Activated B cell treated with CpG ODN at 0.5 μM for 24 hours (primary cell): ENCODE measurements at places on chromosomes 7 and 10.
A peak's percentile ranks its signal among the peaks of the same experiment; 100 is the strongest.

- no peaks in the 10 kb centered on the region for H3K27me3 ChIP-seq
- H3K4me3 ChIP-seq: no peak overlapping the region
- no peaks in the 10 kb centered on the region for H3K4me1 ChIP-seq
- H3K36me3 ChIP-seq: no peaks in the 10 kb centered on the region
Observed at GRCh38 chr10:108638225-108638624, 1285.1 kb downstream of the XPNPEP1 start.

- H3K4me1 ChIP-seq: no peaks in the 10 kb centered on the region
- no peak for DNase-seq
- no peaks in the 10 kb centered on the region for H3K36me3 ChIP-seq
- H3K4me3 ChIP-seq: no peak overlapping the region
Observed at GRCh38 chr7:46880508-46881196, 701.3 kb downstream of the TNS3 start.

- no peak for DNase-seq
- H3K27me3 ChIP-seq: peaks cover 8% of the 10 kb centered on the region
- H3K27ac ChIP-seq: no peak overlapping the region
- no peaks in the 10 kb centered on the region for H3K36me3 ChIP-seq
Observed at GRCh38 chr7:106187613-106188350, 75.7 kb upstream of the SYPL1 start.

- no peak overlapping the region for H3K4me3 ChIP-seq
- DNase-seq: no peak
- no peaks in the 10 kb centered on the region for H3K4me1 ChIP-seq
- no peaks in the 10 kb centered on the region for H3K36me3 ChIP-seq
- H3K27ac ChIP-seq: no peak overlapping the region
Observed at GRCh38 chr10:47371629-47372485, 12.2 kb downstream of the ZNF488 start.

DNA sequence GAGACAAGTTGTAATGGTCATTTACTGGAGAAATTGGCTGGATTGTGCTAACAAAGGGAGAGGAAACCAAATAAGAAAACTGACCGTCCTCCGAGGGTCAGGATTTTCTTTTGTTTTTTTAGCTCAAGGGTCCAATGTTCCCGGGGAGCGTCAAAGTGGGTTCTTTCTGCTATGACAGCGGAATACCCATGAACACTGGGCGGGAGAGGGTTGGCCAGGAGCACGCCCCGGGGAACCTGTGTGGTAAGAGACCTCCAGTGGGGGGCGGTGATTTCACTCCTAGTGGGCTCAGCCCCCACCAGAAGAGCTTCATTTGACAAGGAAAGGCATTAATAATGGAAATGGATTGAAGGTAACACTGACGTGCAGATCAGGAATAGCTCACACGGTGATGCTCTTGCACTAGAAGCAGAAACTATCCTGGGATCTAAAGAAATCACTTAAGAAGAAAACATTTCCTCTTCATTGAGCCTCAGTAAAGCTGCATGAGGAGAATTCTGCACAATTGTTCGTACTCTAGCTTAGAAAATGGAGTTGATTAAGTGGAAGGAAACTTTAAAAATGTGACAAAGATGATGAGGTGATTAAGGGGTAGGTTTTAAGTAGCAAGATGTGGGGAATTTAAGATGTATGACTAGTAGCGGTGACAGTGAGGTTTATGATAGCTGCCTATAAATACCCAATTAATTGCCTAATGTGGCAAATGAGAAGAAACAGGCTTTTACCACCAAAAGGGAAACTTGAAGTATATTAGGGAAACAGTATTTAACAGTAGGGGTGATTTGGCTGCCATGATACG, 627.2 kb downstream of the SUGCT start:
- no peaks in the 10 kb centered on the region for H3K36me3 ChIP-seq
- DNase-seq: no peak
- H3K27ac ChIP-seq: no peak overlapping the region
- H3K27me3 ChIP-seq: no peaks in the 10 kb centered on the region

DNA sequence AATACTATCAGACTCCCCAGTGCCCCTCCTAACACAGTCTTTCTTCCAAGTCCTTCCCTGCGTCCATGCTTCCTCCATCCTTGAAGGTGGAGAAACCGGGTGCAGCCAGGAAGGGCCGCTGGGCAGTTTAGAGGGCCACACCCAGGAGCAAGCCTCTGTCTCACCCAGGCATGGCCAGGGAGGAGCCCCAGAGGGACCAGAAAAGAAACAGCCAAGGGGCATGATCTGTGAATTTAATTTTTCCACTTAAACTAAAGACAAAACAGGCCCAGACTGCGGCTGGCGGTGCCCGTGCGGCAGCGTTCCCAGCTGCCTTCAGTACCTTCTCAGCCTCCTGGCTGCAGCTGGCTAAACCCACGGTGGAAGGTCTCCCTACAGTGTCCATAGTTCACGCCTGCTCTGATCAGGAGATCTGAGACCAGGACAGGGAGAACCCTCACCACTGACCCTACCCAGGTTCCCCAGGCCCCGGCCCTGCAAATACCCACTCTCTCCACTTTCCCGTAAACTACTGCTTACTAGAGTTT, 12.9 kb downstream of the UNCX start:
- peaks cover 7% of the 10 kb centered on the region for H3K4me1 ChIP-seq
- H3K27me3 ChIP-seq: peaks cover 52% of the 10 kb centered on the region
- no peaks in the 10 kb centered on the region for H3K36me3 ChIP-seq
- no peak for DNase-seq
- H3K4me3 ChIP-seq: no peak overlapping the region

DNA sequence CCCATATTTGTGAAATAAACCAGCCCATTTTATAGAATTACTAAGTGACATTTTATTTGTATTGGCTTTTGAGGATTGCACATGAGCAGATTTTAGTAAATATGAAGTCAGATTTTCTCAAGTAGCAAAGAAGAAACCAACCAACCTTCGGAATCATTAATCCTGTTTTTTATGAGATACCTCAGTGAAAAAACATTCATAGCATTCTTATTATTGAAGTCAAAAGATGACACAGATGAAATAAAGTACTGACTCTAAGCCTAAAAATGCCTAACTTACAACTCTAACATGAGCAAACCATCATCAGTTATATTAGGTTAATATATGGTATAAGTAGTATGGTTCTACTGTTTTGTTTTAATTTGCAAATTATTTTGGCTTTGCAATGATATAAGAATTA, 59.9 kb upstream of the AGBL3 start:
- H3K4me1 ChIP-seq: no peaks in the 10 kb centered on the region
- no peaks in the 10 kb centered on the region for H3K27me3 ChIP-seq
- no peak overlapping the region for H3K4me3 ChIP-seq
- no peak overlapping the region for H3K27ac ChIP-seq
- H3K36me3 ChIP-seq: no peaks in the 10 kb centered on the region
- no peak for DNase-seq

GRCh38 chr10:34001087-34001580, 666.7 kb upstream of the NRP1 start:
- DNase-seq: no peak
- no peaks in the 10 kb centered on the region for H3K27me3 ChIP-seq
- H3K36me3 ChIP-seq: no peaks in the 10 kb centered on the region
- no peak overlapping the region for H3K27ac ChIP-seq
- H3K4me1 ChIP-seq: no peaks in the 10 kb centered on the region

DNA sequence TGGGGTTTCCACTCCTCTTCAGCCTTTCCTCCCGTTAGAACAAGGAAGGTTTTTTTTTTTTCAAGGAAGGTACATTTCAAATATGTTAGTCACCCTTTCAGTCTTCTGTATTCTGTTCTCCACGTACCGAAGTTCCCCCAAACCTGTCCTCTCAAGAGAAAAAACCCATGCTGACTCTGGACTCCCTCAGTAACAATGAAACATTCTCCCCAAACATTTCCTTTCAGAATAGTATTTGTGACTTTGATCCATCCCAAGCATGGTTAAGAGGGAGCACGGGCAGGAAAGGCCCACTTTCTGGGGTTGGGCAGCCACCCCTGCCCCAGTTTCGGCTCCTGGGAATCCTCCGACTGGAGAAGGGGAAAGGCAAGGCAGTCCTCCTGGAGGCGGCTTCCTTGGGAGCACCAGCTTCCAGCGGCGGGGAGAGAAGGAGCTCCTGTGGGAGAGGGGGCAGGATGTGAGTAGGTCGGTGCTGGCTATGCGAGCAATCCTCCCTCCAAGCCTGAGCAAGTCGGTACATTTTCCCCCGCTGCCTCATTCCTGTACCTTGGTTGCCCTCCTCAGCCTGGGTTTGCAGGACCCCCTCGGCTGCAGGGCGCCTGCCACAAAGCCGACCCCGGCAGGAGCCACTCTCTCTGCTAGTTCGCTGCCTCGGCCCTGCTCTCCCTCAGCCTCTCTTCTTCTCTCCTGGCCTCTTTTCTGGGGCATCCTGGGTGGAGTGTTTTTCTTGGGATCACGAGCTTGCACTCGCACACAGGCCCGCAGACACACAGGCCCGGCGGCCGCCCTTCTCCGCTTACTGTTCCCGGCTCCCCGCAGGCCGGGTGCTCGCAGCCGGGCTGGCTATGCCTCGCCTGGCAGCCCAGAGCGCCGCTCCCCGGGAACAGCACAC, 2.1 kb upstream of the HOXA1 start:
- no peak for DNase-seq
- peaks cover 66% of the 10 kb centered on the region for H3K27me3 ChIP-seq
- H3K4me3 ChIP-seq: peak overlapping the region; percentile 94
- peaks cover 45% of the 10 kb centered on the region for H3K4me1 ChIP-seq
- H3K27ac ChIP-seq: no peak overlapping the region
